Stimulated activated CD4-positive, alpha-beta T cell treated with anti-CD3 and anti-CD28 coated beads, Interleukin-12 subunit alpha, Interleukin-12 subunit beta, amount 100 ng/mL, for 4 hours (primary cell): ENCODE measurements at places on chromosomes 13 and 19.

DNA sequence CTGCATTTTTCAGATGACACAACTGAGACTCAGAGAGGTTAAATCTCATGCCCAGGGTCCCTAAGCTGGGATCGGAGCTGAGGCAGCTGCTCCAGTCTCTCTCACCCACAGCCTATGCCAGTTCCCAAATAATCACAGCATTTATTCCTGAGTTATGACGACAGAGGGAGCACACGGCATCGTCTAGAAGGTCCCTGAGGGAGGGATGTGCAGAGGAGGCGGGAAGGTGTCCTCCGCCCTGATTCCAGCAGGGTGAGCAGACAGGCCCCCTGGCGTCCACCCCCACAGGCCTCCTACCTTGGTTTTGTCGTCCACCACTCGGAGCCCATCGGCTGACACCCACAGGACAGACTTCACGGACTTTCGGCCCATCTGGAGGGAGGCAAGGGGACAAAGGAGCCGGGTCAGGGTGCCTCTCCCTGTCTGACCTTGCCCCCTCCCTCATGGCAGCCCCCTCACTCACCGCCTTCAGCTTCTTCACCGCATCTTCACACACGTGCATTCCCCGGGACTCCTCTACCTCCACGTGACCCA is 8.0 kb downstream of the NUMBL start:
- no peak for DNase-seq

GRCh38 chr19:48558018-48558684 is 6.2 kb downstream of the SULT2B1 start:
- no peak for DNase-seq

DNA sequence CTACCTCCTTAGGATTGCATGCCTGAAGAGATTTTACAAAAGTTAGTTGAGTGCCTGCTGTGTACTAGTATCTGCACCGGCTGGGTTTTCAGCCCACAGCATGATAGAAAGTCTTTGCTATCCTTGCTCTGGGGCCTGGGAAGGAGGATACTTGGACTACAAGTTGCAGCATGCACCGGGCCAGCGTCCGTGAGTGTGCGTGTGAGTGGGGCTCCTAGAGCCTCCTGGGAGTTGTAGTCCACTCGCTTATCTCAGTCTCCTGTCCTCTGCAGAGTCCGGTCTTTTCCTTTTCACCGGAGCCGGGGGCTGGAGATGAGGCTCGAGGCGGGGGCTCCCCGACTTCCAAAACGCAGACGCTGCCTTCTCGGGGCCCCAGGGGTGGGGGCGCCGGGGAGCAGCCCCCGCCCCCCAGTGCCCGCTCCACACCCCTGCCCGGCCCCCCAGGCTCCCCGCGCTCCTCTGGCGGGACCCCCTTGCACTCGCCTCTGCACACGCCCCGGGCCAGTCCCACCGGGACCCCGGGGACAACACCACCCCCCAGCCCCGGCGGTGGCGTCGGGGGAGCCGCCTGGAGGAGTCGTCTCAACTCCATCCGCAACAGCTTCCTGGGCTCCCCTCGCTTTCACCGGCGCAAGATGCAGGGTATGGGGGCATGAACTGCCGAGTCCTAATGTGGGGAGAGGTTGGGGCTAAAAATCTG is 20.6 kb downstream of the BRSK1 start:
- no peak for DNase-seq

- DNase-seq = no peak
Observed at GRCh38 chr13:40194224-40194806, 472.1 kb downstream of the FOXO1 start.

DNA sequence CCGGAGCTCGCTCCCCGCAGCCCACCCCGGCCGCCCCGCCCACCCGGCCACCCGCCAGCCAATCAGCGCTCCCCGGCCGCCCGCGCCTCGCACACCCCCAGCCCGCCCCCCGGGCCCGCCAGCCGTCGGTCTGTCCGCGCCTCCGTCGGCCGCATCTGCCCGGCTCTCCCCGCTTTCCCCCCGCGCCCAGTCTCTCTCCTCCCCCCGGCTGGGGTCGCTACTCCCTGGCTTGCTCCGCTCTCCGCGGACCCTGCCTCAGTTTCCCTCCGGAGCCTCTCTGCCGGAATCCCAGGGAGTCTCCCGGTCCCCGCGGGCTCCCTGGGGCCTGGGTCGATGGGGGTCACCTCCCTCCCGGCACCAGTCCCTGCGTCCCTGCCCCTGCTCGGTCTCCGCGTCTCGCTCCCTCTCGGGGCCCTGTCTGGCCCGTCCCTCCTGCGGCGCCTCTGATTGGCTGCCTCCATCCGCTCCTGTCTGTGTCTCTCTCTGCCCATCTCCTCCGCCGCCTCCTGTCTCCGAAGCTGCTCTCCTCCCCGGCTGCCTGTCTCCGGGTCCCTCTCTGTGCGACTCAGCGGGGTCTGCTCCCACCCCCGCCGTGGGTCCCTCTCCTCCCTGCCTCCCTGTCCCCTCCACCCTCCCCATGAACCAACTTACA is 484 bp downstream of the IL11 start:
- DNase-seq = no peak
